ENCODE measurements at places on chromosomes 1 and 21. TPM values are rescaled to one million over a fixed set of nuclear protein-coding genes. Genes with fewer than 3 reads are reported as not detected.

CPTP gene
- total RNA-seq, result 28.9 TPM

FLG gene
- total RNA-seq, result not detected

DNA sequence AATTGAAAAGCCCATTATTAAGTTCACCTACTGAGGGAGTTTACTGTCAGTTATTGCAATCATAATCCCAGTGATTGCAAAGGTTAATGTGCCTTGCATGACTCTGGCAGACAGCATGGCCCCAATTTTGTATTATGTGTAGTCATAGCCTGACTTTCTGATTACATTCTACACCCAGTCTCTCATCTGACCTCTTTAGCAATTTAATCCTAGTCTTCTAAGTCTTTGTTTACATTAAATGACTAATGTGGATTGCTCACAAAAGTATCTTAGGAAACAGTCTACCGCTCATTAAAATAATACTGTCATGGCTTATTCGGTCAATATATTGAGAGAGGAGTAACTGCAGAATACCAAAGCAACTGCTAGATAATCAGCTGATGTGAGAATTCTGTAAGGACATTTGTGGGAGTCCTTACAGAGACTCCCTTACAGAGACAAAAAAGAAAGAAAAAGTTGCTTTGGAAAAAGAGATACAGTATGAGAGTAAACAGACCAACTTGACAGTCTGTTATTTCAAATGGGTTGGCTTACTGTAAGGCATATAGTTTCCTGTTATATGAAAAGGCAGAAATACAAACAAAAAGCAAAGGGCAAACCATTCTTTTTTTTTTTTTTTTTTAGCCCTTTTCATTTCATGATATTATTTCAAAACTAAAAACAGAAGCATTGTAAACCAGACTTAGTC lies 42.8 kb downstream of the SMG7 start:
- no peak for DNase-seq

DNA sequence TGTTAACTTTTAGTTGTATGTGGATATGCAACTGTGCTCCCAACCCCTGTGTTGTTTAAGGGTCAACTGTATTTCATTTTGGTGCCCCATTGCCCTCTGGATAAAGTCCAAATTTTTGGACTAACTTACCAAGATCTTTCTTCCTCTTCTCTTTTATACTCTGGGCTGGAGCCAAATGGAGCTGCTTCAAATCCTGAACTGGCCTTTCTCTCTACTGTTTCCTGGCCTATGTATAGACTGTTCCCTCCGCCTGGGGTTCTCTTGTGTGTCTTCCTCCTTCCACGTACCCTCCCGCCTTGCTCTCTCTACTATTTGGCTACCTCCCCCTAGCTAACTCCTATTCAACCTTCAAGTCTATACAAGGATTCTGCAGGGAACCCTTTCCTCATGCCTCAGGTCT lies 8.4 kb upstream of the CDC14A start:
- DNase-seq, result no peak

SYT11 gene
- 14.1 TPM for total RNA-seq

Measured in right cardiac atrium (tissue), 5 donors.